ENCODE measurements at places on chromosomes 4 and X.

GRCh38 chrX:108734426-108734825 lies 1.9 kb downstream of the IRS4 start:
- DNase-seq = no peak

GRCh38 chrX:118360429-118361125 lies 14.7 kb downstream of the WDR44 start:
- DNase-seq = no peak

DNA sequence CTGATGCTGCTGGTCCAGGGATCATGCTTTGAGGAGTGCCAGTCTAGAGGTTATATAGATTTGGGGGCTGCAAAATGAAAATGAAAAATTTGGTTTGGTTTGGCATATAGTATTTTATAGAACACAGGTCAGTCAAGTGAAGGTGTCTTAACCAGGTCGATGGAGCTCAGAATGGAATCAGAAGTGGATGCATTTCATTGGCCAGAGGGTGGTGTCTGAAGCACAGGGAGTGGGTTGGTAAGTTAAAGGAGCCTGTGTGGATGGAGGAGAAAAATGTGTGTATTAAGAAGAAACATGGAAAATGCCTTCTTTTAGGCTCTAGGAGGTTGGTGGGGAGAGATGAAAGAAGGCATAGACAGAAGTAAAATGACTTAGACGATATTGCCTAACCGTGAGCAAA lies 8.6 kb downstream of the GALNT7 start:
- DNase-seq = no peak

GRCh38 chr4:54099748-54100574 lies at the start of gene GSX2:
Gene GSX2 (plus strand): TSS chr4:54100163. CDS start chr4:54100345, 182 bp downstream.
- no peak for DNase-seq

DNA sequence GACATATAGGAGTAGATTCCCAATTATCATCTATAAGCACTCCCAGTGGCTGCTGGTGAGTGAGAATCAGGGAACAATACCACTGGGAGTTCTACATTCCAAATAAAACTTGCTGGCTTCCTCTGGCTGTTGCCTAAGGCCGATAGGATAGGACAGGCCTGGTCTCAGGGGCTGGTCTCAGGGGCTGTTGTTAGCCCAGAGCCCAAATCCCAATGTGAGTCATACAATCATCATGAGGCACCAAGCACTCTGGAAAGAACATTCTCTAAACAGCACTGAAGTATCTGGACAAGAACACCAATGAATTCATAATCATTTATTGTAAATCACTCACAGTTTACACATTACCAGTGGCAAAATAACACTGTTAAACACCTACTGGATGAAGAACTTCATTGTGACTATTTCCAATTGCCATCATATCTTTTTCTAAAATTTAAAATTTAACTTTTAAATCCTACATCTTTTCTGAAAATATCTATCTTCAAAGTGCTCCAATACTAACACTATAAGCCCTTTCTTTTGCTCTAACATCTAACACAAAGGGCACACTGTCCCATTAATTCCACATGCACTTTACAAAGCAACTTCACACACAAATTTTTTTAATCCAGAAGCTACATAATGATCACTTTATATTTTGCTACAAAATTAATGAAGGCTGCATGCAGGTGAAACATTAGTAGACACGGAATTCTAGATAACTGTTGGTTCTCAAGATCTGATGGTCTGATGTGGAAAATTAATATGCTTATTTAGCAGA lies 67.6 kb upstream of the TMEM150C start:
- DNase-seq = no peak

DNA sequence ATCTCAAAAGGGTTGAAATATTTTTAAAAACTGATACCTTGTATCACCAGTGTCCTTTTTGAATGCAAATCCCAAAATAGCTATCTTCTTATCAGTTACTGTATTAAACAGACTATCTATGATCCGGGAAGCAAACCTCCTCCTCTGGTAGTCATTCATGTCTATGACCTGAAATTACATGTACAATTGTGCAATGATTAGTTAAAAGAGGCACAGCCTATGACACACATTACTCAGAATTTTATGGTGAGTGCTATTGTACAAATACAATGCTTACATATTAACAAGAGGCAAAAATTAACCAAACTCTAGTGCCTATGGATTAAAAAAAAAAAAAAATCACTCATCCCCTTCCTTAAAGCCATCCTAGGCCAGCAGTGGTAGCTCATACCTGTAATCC lies 21.7 kb downstream of the UGDH start:
- no peak for DNase-seq

- DNase-seq = no peak
These were observed 721.0 kb upstream of the NDST4 start for GRCh38 chr4:115834441-115834840.

- DNase-seq = no peak
These were observed 784 bp upstream of the ANXA5 start for GRCh38 chr4:121697564-121697963.

DNA sequence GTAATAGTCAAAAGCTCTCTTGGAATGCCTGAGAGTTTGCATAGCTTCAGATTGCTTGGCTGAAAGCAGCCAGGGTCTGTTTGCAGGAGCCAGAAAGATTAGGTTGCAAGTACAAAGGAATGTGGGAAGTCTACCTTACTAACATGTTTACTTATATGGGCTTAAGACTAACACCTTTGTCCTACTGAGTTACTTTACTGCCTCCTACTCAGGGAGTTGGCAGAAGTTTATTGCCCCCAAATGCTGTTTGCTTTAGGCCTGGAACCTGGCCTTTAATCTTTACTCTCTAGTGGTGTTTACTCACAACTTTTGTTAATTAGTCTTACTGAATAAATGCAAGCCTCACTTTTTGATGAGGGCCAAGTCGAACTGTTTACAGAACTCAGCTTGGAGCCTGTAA lies 219.4 kb upstream of the ZC4H2 start:
- DNase-seq = no peak

- DNase-seq = no peak
These were observed 26.1 kb upstream of the TBC1D1 start for GRCh38 chr4:37864786-37865185.

All from AG09319 (cell line).